ENCODE measurements at places on chromosomes 4 and X.

- no peak for DNase-seq
These were observed 117.0 kb downstream of the DHRSX start for GRCh38 chrX:2383735-2384134.

DNA sequence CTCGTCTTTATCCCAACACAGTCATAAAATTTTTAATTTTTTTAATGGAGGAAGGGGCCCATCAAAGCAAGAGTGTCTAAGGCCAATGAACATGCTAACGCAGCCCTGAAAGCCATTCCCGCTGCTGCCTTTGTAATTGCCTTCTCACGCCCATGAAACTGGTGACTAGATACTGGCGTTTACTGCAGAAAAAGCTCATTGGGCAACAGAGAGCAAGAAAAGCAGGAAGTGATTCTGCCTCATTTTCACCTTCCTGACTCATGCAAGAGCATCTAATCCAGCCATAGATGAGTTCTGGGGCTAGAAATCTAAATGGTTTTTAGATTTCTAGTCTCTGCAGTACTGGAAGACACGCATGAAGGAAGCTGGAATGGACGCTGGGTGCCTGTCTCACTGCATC is 72.5 kb downstream of the ANXA3 start:
- DNase-seq = no peak

GRCh38 chrX:7334253-7334935 is 186.4 kb upstream of the PUDP start:
- DNase-seq = no peak

DNA sequence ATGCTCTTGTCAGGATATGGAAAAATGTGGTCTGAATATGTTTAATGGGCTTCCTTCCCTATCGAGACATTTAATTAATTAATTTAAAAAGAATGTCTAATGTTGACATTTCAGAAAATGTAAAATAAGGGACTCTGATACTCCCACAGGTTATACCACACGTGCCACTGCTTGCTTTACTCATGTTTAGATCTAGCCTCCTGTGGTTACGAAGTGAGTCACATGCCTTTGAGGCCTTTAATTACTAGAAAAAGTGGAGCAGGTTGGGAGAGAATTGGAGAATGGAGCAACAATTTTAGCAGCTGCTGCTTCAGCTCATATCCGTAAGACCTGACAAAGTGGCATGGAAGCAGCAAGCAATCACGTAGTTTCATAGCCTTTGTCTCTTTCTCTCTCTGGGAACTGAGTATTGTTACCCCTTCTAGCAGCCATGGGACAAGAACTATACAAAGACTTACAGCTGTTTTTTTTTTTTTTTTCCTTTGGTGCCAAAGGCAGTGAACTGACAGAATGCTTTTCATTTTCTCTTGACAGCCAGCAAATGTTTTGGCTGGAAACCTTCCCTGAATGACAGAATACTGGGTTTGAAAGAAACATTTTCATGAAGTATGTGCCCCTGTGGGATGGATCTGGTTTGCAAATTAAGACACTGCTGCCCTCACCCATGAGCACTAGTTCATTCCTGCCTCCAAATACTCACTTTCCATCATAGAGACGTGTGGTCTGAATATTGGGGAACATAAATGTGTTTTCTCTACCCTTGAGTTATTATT is 355.1 kb upstream of the PABPC5 start:
- DNase-seq = no peak

DNA sequence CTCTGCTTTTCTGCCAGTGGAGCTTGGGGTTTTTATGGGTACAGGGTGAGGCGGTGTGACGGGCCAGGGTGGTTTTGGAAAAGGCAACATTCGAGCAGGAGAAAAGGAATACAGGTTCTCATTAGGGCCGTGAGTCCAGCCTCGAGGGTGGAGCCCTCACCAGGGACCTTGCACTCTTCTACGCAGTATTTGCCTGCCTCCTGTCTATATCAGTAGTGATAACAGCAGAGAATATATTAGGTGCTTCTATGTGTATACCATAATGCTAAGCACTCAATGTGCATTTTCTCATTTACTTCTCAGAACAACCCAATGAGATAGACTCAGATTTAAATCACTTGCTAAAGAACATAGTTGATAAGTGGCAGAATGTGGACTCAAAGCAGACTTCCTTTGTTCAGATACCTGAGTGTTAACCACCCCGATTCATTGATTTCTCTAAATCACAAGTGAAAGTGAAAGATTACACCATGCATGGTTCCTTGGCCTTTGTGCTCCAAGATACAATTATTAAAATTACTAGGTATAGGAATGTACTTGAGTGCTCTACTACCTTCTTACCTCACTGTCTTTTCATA is 403.9 kb downstream of the PCDH7 start:
- DNase-seq = no peak

GRCh38 chrX:38986586-38986985 is 185.3 kb downstream of the MID1IP1 start:
- DNase-seq = no peak

DNA sequence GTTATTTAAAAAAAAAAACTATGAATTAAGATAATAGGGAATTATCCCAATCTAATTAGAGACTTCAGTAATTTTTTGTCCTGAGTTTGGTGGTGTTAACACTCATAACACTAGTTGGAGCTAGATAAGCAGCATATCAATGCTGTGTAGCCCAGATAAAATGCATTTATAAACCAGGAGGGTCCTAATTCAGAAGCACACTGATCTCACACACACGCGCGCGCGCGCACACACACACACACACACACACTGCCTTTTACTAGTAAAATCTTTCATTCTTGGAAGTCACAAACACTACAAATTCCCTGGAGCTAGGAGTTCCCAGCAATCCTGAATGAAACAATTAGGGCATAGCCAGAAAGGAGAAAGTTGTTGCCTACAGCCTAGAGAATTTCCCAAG is 3.2 kb downstream of the UNC5C start:
- no peak for DNase-seq
